Activated CD4-positive, alpha-beta T cell treated with anti-CD3 and anti-CD28 coated beads, Interleukin-2, amount 10 ng/mL, durations not matched to agents 7 days and 5 days (primary cell): ENCODE measurements at places on chromosomes 4 and X.

DNA sequence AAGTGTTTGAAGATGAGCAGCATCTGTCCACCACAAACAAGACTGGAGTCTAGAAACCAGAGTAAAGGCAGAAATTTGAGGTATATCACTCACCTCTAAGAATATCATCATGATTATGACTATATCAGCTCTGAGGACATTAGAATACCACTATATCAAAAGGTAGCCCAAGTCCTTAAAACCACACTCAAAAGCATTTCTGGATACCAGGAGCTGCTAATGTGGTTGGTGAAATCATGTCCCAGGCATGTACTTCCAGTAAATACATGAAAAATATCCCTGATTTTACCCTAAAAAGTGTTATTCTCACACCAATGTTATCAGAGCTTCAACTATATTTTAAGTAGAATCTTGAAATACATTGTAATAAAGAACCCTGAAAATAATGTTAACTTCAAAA lies 136.3 kb upstream of the SMAD1 start:
- DNase-seq, result no peak

DNA sequence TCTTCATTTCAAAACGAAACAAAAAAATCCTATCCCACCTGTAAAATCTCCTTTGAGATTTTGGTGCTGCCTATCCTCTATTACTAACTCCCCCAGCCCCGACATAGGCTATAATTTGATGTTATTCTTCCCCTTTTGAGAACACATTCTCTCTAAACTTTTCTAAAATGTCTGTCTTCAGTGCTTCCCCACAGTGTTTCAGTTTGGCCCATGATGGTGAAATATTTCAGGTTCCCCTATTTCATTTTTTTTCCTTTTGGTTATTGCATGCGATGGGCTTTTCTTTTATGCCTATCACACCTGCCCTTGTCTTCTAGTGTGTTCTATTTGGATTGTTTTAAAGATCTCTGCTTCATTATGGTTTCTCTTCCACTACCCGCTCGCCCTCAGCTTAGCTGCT lies 14.7 kb downstream of the BCORL1 start:
- DNase-seq, result no peak

DNA sequence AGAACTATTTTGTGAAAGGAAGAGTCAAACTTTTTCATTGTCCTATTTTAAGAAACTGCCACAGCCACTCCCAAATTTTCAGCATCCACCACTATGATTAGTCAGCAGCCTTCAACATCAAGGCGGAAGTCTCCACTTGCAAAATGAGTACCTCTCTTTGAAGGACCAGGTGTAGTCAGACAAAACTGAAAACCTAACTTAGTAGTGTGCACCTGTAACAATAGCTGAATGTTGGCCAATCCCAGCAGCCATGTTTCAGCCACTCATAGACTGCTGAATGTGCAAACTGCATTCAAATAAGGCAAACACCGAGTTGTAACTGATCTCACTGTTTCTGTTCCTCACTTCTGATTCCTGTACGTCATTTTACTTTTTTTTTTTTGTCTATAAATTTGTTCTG lies 341.1 kb downstream of the IL15 start:
- no peak for DNase-seq

DNA sequence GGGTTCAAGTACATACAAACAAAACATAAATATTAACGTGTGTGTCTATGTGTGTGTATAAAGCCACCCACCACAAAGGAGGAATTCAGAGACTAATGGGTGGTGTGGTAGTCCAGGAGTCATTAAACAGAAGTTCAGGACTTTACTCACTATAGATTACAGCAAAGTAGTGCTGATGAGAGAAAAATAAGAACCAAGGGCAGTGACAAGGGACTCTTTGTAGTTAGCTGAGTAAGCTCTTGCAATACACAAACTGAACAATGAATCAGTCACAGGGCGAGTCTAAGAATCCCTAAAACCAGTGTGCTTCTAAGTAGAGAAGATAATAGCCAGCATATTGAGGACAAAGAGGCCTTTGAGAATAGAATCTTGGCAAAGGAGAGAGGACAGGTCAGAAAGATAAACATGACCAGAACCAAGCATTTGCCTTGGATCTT lies 232.4 kb downstream of the PPP3CA start:
- no peak for DNase-seq
